Omental fat pad (tissue), 4 donors: ENCODE measurements at places on chromosomes 7 and 10. TPM values are rescaled to one million over a fixed set of nuclear protein-coding genes. Genes with fewer than 3 reads are reported as not detected.

Gene GPNMB
- 152 TPM for total RNA-seq

DNA sequence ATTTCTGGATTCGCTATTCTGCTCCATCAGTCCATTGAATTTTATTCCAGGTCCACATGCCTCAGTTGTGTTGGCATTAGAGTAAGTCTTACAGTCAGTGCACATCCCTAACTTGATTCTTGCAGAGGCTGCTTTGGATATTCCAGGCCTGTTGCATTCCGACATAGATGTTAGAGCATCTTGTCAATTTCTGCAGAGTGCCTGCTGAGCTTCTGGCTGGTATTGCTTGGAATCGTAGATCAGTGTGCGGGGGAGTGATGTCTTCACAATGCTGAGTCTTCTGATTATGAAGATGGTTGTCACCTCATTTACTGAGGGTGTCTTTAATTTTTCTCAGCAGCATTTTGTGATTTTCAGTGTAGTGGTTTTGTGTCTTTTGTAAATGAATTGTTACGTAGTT is 45.2 kb downstream of the INPP5A start:
- no peak for DNase-seq

DNA sequence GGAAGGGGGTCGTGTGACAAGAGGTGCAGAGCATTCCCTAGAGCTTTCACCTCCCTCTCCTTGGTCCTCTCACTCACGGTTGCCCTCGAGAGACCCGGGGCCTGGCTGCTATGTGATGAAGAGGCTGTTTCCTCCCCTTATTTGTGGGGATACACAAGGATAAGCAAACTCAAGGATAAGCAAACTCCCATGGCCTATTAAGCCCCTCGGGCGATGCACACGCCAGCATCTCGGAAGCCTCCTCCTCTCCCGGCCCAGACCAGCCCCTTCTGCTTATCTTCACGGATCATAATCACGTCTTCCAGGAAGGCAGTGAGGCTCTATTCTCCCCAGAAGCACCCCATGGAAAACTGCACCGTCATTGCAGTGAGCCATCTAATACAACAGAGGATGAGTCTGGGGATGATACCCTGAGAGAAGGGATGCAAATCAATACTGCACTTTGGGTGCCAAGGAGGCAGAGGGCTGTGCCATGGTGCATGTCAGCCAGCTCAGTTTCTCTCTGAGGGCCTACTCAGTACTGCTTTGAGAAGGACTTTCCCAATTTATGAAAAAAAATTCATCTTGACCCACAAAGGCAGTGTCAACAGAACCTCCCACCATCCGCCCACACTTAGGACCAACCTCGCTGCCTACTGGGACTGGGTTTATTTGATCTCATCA is 22.2 kb downstream of the TMEM273 start:
- DNase-seq, result no peak

- DNase-seq, result no peak
Measured at GRCh38 chr7:50306494-50307367, 2.2 kb downstream of the IKZF1 start.

Gene NUPR2
- not detected for total RNA-seq

DNA sequence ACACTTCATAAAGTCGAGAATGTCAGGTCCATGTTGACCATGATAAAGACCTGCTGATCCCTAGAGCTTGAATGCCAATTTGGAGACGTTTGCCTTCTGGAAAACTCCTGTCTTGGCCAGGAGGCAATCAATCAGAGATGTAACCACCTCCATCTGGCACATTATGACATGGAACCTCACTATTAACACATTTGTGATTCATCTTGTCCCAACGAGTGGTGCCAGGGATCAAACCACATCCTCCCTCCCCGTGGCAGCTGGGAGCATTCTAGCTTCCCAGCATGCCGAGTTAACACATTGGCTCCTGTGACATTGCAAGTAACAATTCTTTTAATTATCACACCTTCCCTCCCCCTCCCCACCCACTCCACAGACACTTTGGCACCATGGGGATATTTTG is 84.0 kb upstream of the PPP1R17 start:
- DNase-seq, result no peak

Gene CPXM2
- 19.2 TPM for total RNA-seq

DNA sequence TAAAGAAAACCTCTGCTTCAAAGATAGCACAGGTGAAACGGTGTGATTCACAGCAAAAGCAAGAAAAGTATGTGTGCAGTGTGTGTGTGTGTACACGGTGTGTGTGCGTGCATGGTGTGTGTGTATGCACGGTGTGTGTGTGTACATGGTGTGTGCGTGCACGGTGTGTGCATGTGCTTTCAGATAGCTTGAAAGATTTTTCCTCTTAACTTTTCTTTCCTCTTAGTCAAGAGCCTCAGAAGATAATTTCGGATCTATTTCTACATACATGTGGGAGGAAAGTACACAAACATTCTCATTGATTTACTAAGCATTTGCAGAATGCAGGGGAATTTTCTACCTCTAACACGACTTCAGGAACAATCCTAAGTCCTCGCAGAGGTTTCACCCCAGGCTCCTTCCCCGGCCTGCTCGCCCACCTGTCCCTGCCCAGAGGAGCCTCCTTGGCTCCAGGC is 2.9 kb downstream of the FGFR2 start:
- DNase-seq, result no peak

DNA sequence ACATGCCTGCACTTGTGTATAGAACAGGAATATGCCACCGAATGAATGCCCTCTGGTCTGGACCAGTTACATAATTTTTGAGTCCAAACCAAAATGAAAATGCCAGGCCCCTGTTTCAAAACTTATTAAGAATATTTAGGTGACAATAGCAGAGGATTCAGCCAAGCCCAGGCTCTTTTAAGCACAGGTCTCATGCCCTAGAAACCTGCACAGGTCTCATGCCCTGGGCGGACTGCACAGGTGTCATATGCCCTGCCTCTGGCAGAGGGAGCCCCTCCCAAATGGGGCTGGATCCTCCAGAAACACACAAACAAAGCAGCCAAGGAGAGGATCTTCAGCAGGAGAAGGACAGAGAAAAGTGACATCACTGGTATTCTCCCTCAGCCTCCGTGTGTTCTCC is 605.4 kb upstream of the NRP1 start:
- no peak for DNase-seq

- no peak for DNase-seq
Measured at GRCh38 chr7:22651036-22651435, 76.0 kb upstream of the IL6 start.

GRCh38 chr7:131897016-131897789 is 340.8 kb upstream of the PODXL start:
- no peak for DNase-seq

- no peak for DNase-seq
Measured at GRCh38 chr10:123848564-123849457, 42.8 kb downstream of the CPXM2 start.

GRCh38 chr10:133462512-133463305 is 9.0 kb downstream of the SCART1 start:
- DNase-seq, result no peak

DNA sequence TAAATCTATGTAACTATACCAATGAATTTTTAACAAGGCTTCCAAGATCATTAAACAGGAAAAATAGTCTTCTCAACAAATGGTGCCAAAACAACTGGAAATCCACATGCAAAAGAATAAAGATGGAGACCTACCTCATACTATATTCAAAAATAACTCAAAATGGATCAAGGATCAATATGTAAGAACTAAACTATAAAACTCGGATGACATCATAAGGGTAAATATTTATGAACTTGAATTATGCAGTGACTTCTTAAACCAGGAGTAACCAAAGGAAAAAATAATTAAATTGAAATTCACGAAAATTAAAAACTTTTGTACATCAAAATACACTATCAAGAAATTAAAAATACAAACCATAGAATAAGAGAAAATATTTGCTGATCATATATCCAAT is 728.7 kb upstream of the GHITM start:
- no peak for DNase-seq

- DNase-seq, result no peak
Measured at GRCh38 chr7:44974549-44974948, 4.3 kb downstream of the MYO1G start.

DNA sequence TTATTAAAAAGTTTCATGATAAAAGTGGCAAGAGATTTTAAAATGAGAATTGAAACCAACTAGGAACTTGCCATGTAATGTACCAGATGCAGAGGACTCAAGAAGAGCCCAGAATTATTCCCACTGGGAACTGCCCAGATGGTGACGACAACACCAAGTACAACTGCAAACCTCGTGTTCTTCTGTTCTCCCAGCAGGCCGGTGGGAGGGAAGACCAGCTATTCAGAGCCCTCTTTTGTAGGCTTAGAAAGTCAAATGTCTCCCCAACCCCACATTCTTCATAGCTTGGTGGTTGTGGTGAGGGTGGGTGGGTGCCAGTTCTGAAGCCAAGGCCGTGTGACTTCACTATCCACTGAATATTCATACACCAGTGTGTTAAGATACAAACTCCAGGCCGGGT is 54.3 kb upstream of the ITGB1 start:
- no peak for DNase-seq

DNA sequence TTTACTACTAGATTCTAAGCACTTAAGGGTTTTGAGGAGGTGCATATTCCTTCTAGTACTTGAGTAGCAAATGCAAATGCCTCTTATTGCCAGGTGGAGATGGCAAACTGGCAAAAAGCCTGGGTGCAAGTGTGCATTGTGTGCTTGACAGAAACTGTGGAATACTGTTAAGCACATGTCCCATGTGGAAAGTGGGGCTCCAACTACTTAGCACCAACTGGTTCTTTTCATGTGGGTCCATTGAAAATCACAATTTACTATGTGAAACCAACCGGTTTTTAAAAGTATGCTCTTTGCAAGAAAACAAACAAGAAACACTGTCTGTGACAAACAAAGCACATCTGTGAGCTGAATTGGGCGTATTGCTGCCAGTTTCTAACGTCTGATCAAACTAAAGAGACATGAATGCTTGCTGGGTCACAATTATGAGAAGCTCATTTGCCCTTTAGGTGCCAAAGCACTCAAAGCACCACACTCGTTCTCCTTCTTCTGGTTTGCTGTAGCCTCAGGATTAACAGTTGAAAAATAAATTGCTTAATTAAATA is 197.4 kb downstream of the SEMA3E start:
- DNase-seq, result no peak

DNA sequence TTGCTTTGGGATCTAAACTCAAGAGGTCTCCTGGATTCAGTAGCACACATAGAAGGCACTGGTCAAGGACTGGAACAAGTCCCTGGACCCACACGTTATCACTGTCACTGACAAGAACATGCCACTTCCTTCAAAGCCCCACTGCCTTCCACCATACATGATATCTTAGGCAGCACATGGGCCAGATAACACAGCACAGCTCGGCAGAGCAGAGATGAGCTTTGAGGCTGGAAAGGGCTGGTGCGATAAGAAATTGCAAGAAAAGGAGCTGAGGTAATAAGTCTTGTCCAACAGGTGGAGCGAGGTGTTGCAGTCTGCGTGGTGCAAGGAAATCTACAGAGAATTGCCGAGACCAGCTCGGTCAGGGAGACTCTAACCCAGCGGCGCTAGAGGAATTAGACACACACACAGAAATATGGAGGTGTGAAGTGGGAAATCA is 139.8 kb upstream of the CDK13 start:
- no peak for DNase-seq

- DNase-seq, result no peak
Measured at GRCh38 chr7:48048113-48048512, 12.8 kb downstream of the C7orf57 start.
